ENCODE measurements at places on chromosomes 6 and 20.

DNA sequence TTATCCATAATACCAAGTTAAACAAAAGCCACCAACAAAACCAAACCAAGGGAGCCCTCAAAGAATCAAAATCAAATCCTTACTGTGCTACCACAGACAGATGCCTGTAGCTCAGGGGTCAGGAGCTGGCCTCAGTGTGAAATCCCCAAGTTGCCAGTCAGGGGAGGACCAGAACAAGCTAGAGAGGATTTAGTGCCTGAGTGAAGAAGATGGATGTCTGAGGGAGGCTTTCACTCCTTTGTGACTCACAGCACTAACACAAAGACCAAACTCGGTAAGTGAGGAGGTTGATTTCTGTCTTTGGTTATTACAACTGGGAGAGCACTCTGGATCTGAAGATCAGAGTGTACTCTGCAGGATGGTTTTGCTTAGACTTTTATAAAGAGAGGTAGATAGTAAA, 189.9 kb upstream of the ZNF184 start:
- no peak for DNase-seq

DNA sequence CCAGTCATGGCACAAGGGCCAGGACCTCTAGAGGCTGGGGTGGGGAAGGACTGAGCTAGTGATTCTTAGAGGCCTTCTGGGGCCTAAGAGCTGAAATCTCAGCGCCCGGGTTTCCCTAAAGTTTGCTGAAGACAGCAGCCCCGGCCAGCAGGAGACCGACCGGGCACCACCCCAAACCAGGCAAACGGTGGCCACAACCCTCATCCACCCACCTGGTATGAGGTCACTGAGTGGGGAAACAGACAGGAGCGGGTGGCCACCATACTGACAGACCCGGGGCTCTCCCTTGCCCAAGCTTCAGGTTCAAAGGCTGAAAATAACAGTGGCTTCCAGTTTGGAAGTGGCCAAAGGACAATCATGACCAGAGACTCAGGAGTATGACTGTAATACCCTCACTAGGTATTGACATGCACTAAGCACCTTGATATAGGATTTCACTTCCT, 35.0 kb upstream of the ID1 start:
- no peak for DNase-seq

DNA sequence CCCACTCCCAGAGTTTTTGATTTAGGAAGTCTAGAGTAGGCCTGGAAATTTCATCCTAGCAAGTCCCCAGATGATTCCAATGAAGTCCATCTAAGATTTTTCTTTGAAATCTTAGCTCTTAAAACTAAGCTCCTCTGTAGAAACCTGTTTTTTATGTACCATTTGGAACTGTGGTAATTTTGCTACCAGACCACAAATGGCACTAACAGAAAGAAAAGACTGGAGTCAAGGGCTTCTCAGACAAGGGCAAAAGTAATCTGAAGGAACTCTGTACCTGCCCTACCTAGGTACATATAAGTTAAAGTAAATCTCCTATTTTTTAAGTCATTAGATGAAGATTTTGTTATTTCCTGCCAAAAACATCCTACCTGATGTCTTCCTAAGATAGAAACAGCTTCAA, 155.0 kb upstream of the HTR1E start:
- no peak for DNase-seq

DNA sequence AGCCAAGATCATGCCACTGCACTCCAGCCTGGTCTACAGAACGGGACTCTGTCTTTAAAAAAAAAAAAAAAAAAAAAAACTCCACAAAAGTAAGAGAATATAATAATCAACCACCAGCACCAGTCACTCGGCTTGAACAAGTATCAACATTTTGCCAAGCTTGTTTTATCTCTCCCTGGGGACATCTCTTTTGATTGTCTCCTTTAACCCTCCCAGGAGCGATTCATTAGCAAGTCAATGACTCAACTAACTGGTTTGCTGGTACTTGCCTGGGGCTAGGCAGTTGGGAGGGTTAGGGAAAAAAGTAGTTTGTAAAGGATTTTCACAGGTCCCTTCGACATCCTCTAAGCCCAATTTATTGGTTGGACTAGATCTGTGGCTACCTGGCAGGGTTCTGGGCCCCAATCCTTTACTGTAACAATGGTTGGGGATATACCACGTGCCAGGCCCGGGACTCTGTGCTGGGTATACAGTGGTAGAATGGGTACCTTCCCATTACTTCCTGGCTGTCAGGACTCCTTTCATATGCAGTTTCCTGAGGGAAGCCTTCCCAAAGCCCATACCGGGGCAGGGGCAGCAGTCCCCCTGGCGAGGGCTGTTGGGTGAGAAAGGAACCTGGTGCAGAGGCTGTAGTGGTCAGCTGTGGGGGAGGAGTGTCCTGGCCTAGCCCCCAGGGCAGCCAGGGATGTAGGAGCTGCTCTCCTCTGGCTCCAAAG, 12.2 kb downstream of the TGIF2 start:
- no peak for DNase-seq

DNA sequence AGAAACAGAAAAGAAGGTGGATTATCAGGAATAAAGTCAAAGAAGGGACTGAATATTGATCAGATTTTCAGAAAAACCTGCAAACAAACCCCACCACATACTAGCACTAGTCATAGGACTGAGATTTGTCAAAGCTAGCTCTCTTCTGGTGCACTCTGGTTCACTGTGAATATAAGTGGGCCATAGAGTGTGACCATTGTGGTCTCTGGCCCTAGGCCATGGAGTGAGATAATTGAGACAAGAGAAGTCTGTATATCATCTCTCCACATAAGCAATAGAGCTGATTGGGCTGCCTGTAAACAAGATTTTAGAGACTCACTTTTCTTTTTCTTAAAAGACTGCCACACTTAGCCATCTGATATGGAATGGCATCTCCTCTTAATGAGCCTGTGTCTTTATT, 247.2 kb downstream of the LAMA2 start:
- DNase-seq: no peak

GRCh38 chr6:81756690-81757089, 4.2 kb upstream of the TENT5A start:
- DNase-seq: no peak

DNA sequence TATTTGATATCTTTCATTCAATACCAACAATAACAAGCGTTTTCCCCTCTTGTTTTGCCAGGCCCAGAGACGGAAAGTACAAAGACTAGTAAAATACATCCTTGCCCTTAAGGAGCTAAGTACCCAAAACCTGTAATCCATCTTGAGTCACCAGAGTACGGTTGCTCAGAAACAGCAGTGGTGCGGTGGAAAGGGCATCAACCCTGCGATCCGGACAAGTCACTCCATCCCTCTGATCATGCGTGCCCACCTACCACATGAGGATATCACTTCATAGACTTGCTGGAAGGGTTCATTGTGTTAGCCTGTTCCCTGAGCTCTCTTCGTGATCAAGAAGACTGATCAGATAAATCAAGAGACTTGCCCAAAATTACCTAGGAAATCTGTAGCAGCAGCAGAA, 1.9 kb downstream of the TOMM34 start:
- DNase-seq: no peak

Data from NAMALWA (cell line).